Cardiac ventricle fibroblast (primary cell): ENCODE measurements at places on chromosomes 7 and 10. TPM values are rescaled to one million over a fixed set of nuclear protein-coding genes. Genes with fewer than 3 reads are reported as not detected.

The YAE1 gene
- total RNA-seq: 12.5 and 19.9 TPM in 2 replicates

The CYTH3 gene
- total RNA-seq: 56.0 and 62.3 TPM in 2 replicates

The CACUL1 gene
- 17.5 and 18.5 TPM in 2 replicates for total RNA-seq

The GIMAP6 gene
- total RNA-seq: 1.9 and 2.6 TPM in 2 replicates

The HERPUD2 gene
- total RNA-seq: 19.1 and 22.6 TPM in 2 replicates

The CDHR3 gene
- total RNA-seq: 1.6 and 3.6 TPM in 2 replicates

The TRIM50 gene
- not detected in 2 replicates for total RNA-seq

The REPIN1 gene
- total RNA-seq: 25.9 and 41.2 TPM in 2 replicates

The INA gene
- total RNA-seq: 0.12 and 0.59 TPM in 2 replicates

The FIGNL1 gene
- total RNA-seq: 4.3 and 6.1 TPM in 2 replicates
